CD4-positive, alpha-beta T cell treated with Interleukin-1 beta for 1 hour (primary cell): ENCODE measurements at places on chromosomes 13 and 19.

DNA sequence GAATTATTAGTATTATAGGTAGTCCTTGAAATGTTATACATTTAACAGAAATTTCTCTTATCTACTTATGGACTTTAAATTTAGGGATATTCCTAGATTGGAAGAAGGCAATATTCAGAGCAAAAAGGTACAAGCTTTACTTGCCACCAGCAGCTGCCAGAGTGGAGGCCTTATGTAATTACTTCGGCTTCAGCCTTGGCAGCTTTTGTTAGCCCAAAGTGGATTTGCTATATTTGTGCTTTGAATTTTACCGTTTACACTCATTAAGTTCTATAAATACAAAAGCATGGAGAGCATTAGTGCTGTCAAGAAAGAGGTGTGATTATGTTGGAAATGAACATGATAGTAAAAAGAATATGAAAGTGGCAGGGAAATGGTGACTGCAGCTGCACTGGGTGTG lies 319.9 kb downstream of the ATP8A2 start:
- no peak for DNase-seq

DNA sequence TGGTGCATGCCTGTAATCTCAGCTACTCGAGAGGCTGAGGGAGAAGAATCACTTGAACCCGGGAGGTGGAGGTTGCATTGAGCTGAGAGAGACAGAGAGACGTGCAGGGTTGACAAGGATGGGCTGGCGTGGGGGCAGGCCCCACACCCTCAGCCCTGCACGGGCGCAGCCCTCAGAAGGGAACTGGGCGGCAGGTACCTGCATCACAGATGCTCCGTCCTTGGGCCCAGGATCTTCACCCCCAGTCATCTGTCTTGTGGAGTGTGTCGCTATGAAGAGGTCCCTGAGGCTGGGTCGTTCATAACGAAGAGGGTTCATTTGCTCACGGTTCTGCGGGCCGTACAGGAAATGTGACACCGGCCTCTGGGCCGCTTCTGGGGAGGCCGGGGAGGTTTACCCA lies 20.3 kb downstream of the C2CD4C start:
- DNase-seq, result no peak

- DNase-seq, result peak; percentile 11
Measured at GRCh38 chr19:492091-492531, 4.2 kb upstream of the MADCAM1 start.

GRCh38 chr19:48510421-48511268 lies 990 bp downstream of the LMTK3 start:
- peak; percentile 78 for DNase-seq

GRCh38 chr19:30446850-30447552 lies 74.8 kb downstream of the ZNF536 start:
- DNase-seq, result no peak
